ENCODE measurements at places on chromosomes 16 and 17.

- DNase-seq, result no peak
These were observed 948.7 kb downstream of the KCNJ2 start for GRCh38 chr17:71118039-71118438.

DNA sequence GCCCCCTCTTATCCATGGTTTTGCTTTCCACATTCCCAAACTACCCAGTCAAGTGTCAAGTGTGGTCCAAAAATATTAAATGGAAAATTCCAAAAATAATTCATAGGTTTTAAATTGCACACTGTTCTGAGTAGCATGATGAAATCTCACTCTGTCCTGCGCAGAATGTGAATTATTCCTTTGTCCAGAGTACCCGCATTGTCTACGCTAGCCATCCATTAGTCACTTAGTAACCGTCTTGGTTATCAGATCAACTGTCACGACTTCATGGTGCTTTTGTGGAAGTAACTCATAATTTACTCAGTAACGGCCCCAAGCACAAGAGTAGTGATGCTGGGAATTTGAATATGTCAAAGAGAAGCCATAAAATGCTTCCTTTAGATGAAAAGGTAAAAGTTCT, 94.9 kb downstream of the SLC39A11 start:
- DNase-seq, result no peak

GRCh38 chr16:49093939-49094338, 187.7 kb downstream of the CBLN1 start:
- DNase-seq, result no peak

- no peak for DNase-seq
These were observed 19.7 kb upstream of the SRCIN1 start for GRCh38 chr17:38625482-38625881.

- DNase-seq, result no peak
These were observed 12.8 kb downstream of the HMOX2 start for GRCh38 chr16:4489030-4489429.

- no peak for DNase-seq
These were observed 13.0 kb downstream of the SLC52A1 start for GRCh38 chr17:5022171-5022711.

DNA sequence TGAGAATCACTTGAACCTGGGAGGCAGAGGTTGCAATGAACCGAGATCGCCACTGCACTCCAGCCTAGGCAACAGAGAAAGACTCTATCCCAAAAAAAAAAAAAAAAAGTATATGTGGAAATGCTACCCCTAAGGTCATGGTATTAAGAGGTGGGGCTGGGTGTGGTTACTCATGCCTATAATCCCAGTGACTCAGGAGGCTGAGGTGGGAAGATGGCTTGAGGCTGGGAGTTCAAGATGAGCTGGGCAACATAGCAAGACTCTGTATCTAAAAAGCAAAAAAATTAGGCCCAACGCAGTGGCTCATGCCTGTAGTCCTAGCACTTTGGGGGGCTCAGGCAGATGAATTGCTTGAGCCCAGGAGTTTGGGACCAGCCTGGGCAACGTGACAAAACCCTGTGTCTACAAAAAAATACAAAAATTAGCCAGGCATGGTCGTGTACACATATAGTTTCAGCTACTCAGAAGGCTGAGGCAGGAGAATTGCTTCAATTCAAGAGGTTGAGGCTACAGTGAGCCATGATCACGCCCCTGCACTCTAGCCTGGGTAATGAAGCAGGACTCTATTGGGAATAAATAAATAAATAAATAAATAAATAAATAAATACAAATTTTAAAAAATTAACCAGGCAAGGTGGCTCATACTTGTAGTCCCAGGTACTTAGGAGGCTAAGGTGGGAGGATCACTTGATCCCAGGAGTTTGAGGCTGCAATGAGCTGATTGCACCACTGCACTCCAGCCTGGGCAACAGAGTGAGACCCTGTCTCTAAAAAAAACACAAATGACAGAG, 32.3 kb upstream of the NUFIP2 start:
- no peak for DNase-seq

GRCh38 chr16:84765616-84766580, 53.9 kb upstream of the CRISPLD2 start:
- no peak for DNase-seq

DNA sequence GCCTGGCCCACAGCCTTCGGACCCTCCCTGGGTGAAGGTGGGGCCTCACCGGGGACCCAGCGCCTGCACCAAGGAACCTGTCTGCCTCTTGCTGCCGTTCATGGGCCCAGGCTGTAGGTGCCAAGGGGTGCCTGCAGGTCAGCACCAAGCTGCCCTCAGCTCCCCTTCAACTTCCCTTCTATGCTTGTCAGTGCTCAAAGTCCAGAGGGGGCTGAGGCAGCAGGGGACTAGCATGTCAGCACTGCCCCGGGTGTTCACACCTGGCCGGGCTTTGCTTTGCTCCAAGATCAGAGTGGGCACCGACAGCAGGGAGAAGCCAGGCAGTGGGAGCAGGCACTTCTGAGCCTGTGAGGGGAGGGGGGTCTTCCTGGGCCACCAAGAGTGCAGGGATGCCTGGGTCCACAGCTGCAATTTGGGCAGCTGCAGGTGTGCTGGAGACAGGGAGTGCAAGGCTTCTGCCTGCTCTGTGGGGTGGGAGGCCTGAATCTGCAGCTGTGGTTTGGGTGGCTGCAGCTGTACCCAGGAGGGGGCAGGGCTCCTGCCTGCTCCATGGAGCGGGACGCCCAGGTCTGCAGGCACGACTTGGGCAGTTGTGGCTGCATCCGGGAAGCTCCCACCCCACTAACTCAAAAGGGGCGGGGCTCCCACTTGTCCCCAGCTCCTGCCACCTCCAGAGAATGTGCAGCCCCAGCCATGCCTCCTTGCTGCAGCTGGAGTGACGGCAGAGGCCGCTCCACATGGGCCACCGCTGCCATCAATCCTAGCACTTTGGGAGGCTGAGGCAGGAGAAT, 27.6 kb upstream of the PRM1 start:
- DNase-seq, result no peak

- DNase-seq, result no peak
These were observed 356 bp downstream of the TUBD1 start for GRCh38 chr17:59892251-59892923.

GRCh38 chr17:72862276-72862999, 230.1 kb downstream of the SLC39A11 start:
- no peak for DNase-seq

DNA sequence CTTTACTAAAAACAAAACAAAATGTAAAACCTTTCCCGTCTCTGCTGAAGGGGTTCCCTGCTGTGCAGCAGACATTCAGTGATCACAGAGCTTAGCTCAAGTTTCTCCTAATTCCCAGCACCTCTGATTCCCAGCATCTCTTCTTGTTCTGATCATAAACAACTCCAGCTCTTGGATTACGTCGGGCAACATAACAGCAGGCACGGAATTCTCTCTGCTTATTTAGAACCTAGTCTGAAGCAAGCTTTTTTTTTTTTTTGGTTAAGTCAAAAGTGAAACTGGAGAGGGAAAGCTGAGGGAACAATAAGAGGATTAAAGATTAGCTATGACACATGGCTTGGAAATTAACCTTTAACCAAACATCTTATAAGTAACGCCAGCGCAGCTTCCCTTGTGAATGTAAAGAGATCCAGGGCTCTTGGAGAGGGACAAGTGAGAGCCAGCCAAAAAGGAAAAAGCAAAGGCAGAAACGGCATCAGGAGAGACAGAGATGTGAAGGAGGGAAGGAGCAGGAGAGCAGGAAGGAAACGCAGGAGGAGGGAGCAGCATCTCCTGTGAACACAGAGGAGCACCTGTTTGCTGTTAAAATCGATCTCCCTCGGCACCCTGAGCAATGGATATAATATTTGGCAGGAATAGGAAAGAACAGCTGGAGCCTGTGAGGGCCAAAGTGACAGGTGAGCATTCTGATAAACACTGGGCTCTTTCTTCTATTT, at the start of gene BCO1:
Gene BCO1 (plus strand): TSS at position 394 of the 716 bp plus-strand sequence. CDS start 220 bp downstream, at position 614.
- DNase-seq, result no peak
